ENCODE measurements at places on chromosomes 11 and 22. TPM values are rescaled to one million over a fixed set of nuclear protein-coding genes. Genes with fewer than 3 reads are reported as not detected.

DNA sequence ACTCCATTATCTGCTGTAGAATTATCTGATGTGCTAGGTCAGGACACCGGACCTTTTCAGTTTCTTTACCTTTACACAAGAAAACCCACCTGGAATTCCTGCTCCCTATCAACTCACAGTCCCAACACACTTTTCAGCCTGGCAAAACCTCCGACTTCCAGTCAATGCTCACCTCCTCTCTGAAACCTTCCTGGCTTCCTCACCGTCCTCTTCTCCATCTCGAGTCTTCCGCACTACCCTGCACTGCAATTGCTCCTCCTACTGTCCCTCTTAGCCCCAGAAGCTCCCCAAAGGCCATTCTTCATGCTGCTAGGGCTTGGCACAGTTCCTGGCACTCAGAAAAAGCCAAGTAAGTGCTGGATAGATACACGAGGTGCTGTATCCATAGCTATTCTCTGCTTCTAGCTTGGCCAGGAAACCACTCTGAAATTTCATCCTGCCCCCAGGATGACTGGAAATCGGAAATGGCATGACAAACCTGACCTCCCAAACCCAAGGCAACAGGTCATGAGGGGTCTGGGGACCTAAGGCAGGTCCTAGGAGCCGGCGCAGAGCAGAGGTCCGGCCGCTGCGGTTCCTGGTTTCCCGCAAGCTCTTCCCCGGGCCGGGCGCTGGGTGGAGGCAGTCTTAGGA lies 702 bp downstream of the SYN3 start:
- no peak for DNase-seq

- DNase-seq: no peak
These were observed 46.5 kb downstream of the NFAM1 start for GRCh38 chr22:42385696-42386095.

Gene GLB1L3
- total RNA-seq: 1.7 TPM

Gene OR52E8
- not detected for total RNA-seq

Gene KRTAP5-7
- total RNA-seq: not detected

Gene CDCA5
- total RNA-seq: 0.53 TPM

Gene TRIM49
- total RNA-seq: not detected

DNA sequence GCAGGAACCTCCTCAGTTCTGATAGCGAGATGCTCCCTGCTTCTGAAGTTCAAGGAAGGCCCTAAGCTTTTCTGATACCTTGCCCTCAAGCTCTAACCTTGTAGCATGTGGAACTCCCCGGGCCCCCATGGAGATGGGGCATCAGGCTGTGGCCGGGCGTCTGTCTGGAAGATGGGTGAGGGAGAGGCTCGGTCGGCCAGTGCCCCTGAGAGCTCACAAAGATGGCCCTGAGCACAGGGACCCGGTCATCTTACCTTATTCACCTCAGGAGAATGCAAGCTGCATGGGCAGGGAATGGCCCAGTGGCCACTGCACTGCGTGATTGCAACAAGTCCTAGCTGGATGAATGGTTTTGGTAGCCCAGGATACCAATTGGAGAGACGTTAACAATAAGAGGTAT lies 830.3 kb downstream of the TBC1D22A start:
- no peak for DNase-seq

Gene C11orf97
- not detected for total RNA-seq

DNA sequence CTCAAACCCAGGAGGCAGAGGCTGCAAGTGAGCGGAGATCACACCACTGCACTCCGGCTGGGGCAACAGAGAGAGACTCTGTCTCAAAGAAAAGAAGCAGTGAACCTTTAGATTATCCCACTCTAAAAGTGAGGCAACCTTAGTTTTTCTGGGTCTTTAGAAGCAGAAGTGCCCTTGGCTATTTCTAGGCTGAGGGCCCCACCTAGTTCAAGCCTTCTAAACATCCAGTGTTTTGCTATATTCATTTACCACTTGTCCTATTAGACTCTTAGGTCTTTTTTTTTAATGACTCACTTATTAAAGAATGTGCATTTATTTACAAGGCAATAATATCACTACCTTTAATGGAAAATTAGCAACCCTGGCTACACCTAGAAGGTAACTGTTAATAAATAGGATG lies 16.7 kb upstream of the EHF start:
- DNase-seq: no peak

GRCh38 chr11:130652671-130653335 lies 204.4 kb downstream of the ADAMTS15 start:
- peak; percentile 67 for DNase-seq

DNA sequence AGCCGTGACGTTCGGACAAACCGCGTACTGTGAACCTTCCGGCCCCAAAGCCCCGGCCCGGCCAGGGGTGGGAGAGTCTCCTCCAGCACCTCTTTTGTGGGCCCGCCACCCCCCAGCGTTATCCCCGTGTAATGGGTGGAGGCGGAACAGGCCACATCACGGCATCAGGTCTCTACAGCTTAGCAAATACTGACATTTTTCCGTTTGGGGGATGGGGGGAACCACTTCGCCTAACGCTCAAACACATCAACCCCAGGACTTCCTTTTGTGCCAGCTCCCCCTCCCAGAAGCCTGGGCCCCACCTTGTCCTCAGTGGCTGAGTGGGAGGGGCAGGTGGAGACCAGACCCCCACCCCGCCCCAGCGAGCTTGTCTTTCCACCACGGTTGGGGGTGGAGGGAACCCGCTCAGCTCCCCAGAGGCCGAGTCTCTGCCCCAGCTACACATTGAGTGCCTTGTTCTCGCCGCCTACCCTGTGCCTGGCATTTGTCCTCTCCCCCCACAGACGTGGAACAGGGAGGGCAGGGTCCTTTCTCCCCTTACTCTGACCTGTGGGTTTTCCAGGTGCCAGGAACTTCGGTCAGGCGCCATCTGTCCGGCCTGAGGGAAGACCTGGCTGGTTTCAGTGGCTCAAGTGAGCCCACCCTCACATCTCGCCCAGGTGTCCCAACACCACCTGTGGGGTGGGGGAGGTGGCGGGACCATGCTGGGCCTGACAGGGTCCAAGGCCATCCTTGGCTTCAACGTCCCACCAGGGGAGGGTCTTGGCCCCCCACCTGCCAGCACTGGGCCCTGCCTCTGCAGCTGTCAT lies 29.6 kb downstream of the SBF1 start:
- DNase-seq: no peak

DNA sequence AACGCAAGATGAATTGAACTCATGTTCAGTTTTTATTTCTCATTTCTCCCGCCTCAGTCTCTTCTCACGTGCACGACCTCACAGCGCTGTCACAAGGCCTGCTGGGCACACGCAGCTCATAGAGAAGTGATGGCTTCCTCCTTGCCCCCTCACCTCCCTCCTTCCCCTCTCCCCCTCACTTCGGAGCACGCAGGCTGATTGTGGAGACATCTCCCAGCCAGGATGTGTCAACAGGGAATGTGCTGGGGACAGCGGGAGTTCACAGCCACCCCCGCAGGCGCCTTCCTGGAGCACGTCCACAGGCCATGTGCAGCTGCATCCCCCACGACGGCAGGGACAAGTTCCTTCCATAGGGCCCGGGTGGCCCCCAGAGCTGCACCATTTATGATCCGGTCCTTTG lies 29.1 kb upstream of the KRTAP5-6 start:
- no peak for DNase-seq

DNA sequence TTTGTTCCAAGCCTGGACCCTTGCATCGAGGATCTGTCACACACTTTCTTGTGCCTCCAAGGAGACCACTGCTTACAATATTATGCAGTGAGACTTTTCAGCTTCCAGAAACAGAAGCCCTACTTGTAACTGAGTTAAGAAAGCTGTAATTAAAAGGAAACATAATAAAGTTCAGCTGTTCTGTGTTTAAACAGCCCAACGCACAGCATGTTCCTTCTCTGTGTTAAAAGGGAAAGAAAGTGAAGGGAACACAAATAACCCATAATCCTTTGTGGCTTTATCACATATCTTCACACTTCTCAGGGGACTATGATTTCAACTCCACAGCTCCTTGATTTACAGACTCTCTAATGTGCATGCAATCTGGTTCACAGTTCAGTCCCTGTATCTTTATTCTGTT lies 200.3 kb upstream of the MTNR1B start:
- DNase-seq: no peak

- DNase-seq: no peak
These were observed 321 bp downstream of the RHBDD3 start for GRCh38 chr22:29267462-29267857.

Gene MAPK8IP2
- total RNA-seq: 0.53 TPM

Gene RIMBP3C
- total RNA-seq: under 0.01 TPM

Gene P4HA3
- under 0.01 TPM for total RNA-seq

Gene CRYBA4
- total RNA-seq: not detected

Gene TOLLIP
- 55.0 TPM for total RNA-seq

GRCh38 chr11:13861411-13861810 lies 101.1 kb upstream of the SPON1 start:
- no peak for DNase-seq

Gene CSF2RB
- total RNA-seq: not detected

DNA sequence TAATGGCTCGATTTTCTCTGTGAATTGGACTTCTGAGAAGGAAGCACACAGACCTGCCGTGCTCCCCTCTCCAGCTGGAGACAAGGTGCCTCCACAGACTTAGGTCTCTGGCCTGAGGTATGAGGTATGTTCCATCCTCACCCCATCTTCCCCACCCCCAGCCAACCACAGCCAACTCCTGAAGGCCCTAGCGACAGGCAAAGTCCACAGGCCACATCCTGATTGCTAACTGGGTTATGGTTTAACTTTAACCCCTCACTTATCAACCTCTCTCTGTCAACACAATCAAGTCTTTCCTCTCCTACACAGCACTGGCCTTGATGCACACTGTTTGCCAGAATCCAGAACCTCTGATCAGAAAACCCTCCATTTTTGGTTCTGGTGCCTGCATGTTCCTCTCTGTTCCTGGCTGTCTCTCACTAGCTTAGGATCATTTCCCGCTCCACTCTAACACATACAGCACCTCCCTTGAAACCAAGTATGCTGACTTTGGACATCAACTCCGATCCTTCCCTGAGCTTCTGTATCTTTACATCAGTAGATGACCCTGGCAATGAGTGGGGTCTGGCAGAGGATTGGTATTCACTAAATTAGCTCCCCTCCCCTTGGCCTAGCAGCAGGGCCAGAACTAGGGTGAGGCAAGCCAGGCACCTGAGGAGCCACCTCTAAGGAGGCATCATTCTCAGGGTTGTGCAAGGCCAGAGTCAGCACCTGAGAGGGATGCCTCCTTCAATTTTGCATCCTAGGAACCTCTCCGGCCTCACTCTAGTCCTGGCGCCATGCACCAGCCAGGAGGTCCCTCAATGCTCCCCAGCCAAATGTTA lies 22.0 kb downstream of the JAML start:
- no peak for DNase-seq

GRCh38 chr11:75406338-75406777 lies 7.0 kb downstream of the RPS3 start:
- DNase-seq: peak; percentile 58

GRCh38 chr11:3146612-3147256 lies 18.4 kb downstream of the OSBPL5 start:
- no peak for DNase-seq

Gene KCNJ11
- 0.77 TPM for total RNA-seq

DNA sequence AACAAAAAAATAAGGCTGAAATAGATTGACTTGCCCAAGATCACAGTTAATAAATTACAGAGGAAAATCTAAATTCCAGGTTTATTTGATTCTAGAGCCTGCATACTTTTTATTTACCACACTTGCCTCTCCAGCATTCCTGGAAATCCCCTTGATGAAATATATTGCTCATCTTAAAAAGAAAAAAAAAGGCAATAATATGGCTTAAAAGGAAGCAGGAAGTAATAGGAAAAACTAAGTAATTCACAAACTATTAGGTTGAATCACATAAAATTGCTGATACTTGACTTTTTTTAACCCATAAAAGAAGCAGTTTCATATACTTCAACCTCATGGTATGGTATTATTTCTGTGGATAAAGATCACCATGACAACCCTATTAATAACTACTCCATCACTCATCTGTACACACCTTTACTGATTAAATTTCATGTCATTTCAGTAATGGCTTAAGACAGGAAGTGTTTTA lies 52.9 kb downstream of the COPB1 start:
- peak; percentile 77 for DNase-seq

DNA sequence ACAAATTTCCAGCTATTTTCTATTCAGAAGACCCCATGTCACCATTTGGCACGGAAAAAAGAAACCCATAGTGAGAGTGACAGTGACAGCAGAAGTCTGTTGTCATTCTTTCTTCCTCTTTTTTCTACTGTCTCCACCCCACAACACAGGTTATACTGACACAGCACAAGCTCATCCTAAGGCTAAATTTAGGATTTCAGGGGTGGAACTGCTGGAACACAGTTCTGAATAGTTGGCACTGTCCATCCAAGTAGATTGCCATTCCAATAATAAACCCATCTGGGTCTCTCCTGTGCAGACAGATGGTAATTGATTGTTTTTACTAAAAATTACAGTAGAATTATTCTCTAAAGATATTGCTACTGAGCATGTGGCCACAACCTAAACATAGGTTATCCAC lies 95.2 kb upstream of the C11orf87 start:
- DNase-seq: no peak

GRCh38 chr22:29310863-29311339 lies 4.5 kb downstream of the GAS2L1 start:
- peak; percentile 91 for DNase-seq

- no peak for DNase-seq
These were observed 160.4 kb downstream of the INSC start for GRCh38 chr11:15275141-15275540.

DNA sequence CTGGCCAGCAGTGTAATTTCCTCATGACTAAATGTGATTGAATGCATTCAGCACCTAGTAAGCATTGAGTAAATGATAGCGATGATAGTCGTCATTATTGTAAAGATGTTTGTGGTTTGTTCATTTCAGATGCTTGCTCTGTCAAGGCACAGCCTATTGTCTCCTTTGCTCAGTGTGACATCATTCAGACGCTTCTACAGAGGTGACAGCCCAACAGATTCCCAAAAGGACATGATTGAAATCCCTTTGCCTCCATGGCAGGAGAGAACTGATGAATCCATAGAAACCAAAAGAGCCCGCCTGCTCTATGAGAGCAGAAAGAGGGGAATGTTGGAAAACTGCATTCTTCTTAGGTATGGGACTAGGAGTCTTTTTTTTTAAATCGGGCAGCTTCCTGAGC lies 7.6 kb downstream of the SDHAF2 start:
- no peak for DNase-seq

Gene IL18BP
- total RNA-seq: 1.4 TPM

Gene NAALADL1
- total RNA-seq: 16.6 TPM

GRCh38 chr11:45455536-45455935 lies 169.4 kb upstream of the SYT13 start:
- no peak for DNase-seq

DNA sequence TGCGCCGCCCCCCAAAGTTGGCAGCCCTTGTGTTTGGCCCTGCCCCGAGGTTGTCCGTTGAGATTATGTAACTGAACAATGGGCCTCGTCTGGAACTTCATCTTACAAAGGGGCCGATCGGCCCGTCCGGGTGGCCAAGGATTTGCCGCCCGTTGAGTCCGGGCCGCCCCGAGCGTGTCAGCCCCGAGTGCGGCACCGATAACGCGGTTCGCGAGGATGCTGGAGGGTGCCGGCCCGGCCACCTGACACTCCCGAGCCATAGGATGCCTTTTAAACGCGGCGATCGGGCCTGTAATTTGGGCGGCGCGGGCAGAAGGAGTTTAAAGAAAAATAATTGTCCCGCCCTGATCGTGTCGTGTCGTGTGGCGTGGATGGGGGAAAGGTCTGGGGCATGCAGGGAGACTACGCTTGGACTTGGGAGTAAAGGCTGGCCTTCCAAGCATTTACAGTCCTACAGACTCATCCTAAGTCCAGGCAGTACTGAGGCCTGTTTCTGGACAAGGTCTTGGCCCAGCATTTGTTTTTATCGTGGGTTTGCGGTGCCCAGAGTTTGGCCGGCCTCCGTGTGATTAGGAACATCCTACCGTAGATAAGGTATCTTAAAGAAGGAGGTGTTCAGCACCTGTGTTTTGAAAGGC lies 1.3 kb downstream of the WEE1 start:
- DNase-seq: no peak

- DNase-seq: peak; percentile 97
These were observed 198.5 kb upstream of the CTSC start for GRCh38 chr11:88535916-88536547.

Gene TNRC6B
- total RNA-seq: 8.3 TPM

Data from bronchial epithelial cell (primary cell).